ENCODE measurements at places on chromosomes 2 and 18. TPM values are rescaled to one million over a fixed set of nuclear protein-coding genes. Genes with fewer than 3 reads are reported as not detected.
A peak's percentile ranks its signal among the peaks of the same experiment; 100 is the strongest.

- DNase-seq: no peak
- no peaks in the 10 kb centered on the region for H3K4me1 ChIP-seq
- no peaks in the 10 kb centered on the region for H3K36me3 ChIP-seq
- no peak overlapping the region for H3K27ac ChIP-seq
- no peak overlapping the region for H3K4me3 ChIP-seq
These were observed 21.6 kb upstream of the SLC35G4 start for GRCh38 chr18:11587846-11588245.

- no peaks in the 10 kb centered on the region for H3K36me3 ChIP-seq
- peak; percentile 57 for DNase-seq
- H3K4me1 ChIP-seq: peaks cover 48% of the 10 kb centered on the region
- H3K4me3 ChIP-seq: no peak overlapping the region
These were observed 91.9 kb upstream of the STK17B start for GRCh38 chr2:196263181-196263747.

CDK15 gene
- total RNA-seq: 29.4 TPM

CFAP65 gene
- not detected for total RNA-seq

GRCh38 chr2:231488331-231488730 is 24.0 kb upstream of the NCL start:
- no peaks in the 10 kb centered on the region for H3K27me3 ChIP-seq
- no peaks in the 10 kb centered on the region for H3K36me3 ChIP-seq
- DNase-seq: no peak
- no peak overlapping the region for H3K27ac ChIP-seq
- H3K4me3 ChIP-seq: no peak overlapping the region

PHOSPHO2 gene
- 1.9 TPM for total RNA-seq

DNA sequence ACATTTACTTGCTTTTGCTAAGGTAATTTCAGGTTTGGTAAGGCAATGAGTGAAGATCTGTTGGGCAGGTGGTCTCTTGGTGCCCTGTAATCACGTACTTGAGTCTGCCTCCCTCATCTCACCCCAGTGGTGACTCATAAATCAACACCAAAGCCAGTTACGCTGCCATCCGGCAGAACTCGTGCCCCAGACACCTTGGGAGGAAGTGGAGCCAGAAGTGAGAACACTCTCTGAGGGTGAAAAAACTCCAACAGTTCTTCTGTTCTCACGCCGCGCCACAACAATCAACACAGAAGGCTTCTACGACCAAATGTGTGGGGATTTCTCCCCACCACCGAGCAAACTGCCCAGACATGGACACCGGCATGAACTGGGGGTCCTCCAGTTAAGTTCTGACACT is 206.2 kb downstream of the ARL4C start:
- no peak for DNase-seq
- H3K4me1 ChIP-seq: peaks cover 60% of the 10 kb centered on the region
- H3K27me3 ChIP-seq: no peaks in the 10 kb centered on the region
- no peaks in the 10 kb centered on the region for H3K36me3 ChIP-seq

SETBP1 gene
- 12.6 TPM for total RNA-seq

- no peaks in the 10 kb centered on the region for H3K36me3 ChIP-seq
- H3K4me3 ChIP-seq: no peak overlapping the region
- no peaks in the 10 kb centered on the region for H3K4me1 ChIP-seq
- no peak for DNase-seq
- no peaks in the 10 kb centered on the region for H3K27me3 ChIP-seq
These were observed 231.5 kb downstream of the SLC8A1 start for GRCh38 chr2:40220177-40220925.

ST6GAL2 gene
- total RNA-seq: not detected

DNA sequence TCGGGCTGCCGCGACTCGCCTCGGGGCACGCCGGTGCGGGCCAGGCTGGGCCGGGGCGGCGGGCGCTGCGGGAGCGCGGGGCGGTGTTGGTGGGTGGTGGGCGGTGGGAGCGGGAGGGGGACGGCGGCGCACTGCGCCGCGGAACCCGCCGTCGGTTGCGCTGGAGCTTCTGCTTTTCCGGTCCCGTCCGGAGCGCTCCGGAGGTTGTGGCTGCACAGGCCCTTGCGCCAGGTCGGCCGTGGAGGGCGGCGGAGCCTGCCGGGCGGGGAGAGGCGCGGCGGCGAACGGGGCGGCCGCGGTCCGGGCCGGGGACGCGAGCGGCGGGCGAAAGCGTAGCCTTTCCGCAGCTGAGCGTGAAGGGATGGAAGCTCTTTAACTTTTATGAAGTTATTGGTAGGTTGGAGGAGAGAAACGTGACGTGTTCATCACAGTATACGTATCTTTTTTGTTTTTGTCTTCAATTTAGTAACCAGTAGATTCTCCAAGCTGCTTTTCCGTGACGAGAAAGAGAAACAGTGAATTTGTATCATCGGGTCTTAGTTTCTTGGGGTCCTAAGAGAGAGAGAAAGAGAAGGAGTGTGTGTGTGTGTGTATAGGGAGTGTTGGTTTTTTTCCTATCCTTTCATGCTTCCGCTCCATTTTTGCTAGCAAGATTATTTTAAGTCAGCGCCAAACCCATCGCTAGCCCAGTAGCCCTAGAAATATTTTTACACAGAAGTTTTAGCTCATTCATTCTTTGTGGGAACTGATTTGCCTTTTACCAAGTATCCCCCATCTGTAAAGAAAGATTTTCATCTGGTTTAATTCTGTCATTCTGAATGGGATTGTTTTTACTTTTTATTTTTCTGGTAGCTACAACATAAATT is 535 bp downstream of the ATG4B start:
- no peak overlapping the region for H3K27ac ChIP-seq
- no peaks in the 10 kb centered on the region for H3K27me3 ChIP-seq
- peaks cover 23% of the 10 kb centered on the region for H3K4me1 ChIP-seq
- no peak for DNase-seq
- H3K4me3 ChIP-seq: peak overlapping the region; percentile 99

- no peak for DNase-seq
- H3K4me1 ChIP-seq: no peaks in the 10 kb centered on the region
- H3K36me3 ChIP-seq: peaks cover 6% of the 10 kb centered on the region
These were observed 25.1 kb downstream of the SPDYA start for GRCh38 chr2:28835781-28836180.

UGT1A4 gene
- total RNA-seq: not detected

DNA sequence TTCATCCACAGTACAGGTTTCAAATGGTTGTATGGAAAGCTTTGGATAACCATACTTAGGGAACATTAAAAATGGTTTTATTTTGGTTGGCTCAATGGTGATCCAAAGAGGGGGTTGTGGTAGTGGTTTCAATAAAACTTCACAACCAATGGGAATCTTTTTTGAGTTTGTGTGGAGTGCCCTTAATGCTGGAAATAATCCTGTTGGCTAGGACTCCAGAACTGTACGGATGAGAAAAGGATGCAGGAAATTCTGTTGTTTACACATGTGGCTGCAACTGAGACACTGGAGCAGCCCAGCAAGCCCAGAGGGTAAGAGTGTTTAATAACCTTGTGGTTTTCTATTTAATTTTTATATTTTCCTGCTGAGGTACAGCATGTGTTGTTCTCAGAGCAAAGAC is at the start of gene CCDC102B:
TSS of gene CCDC102B (plus strand) at position 210 of the 400 bp plus-strand sequence. CDS start 38,684 bp downstream, outside the sequence.
- H3K27ac ChIP-seq: no peak within 1 kb of the TSS
- H3K4me1 ChIP-seq: peaks cover 4% of the 10 kb centered on the region
- no peaks in the 10 kb centered on the region for H3K36me3 ChIP-seq
- DNase-seq: peak; percentile 28
- H3K4me3 ChIP-seq: no peak within 1 kb of the TSS

GRCh38 chr2:100407563-100407962 is 9.9 kb downstream of the CHST10 start:
- H3K27me3 ChIP-seq: no peaks in the 10 kb centered on the region
- no peak overlapping the region for H3K4me3 ChIP-seq
- DNase-seq: no peak
- H3K4me1 ChIP-seq: no peaks in the 10 kb centered on the region
- H3K27ac ChIP-seq: no peak overlapping the region
- peaks cover 14% of the 10 kb centered on the region for H3K36me3 ChIP-seq

DNA sequence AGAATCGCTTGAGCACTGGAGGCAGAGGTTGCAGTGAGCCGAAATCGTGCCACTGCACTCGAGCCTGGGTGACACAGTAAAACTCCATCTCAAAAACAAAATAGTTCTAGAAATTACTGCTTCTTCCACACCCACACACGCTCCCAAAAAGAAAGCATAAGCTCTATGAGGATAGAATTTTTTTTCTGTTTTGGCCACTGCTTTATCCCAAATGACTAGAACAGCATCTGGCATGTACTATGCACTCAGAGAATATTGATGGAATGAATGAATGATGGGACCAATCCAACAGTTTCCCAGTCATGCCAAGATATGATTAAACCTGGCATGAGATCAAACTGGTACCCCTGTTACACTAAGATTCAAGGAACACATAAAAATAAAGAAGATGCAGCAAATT is 455.4 kb upstream of the CHAC2 start:
- H3K36me3 ChIP-seq: no peaks in the 10 kb centered on the region
- H3K27me3 ChIP-seq: no peaks in the 10 kb centered on the region
- no peak overlapping the region for H3K27ac ChIP-seq

GRCh38 chr2:2827046-2827636 is 496.1 kb upstream of the MYT1L start:
- H3K4me3 ChIP-seq: no peak overlapping the region
- H3K36me3 ChIP-seq: no peaks in the 10 kb centered on the region
- no peak for DNase-seq
- H3K27ac ChIP-seq: no peak overlapping the region
- no peaks in the 10 kb centered on the region for H3K4me1 ChIP-seq

DNA sequence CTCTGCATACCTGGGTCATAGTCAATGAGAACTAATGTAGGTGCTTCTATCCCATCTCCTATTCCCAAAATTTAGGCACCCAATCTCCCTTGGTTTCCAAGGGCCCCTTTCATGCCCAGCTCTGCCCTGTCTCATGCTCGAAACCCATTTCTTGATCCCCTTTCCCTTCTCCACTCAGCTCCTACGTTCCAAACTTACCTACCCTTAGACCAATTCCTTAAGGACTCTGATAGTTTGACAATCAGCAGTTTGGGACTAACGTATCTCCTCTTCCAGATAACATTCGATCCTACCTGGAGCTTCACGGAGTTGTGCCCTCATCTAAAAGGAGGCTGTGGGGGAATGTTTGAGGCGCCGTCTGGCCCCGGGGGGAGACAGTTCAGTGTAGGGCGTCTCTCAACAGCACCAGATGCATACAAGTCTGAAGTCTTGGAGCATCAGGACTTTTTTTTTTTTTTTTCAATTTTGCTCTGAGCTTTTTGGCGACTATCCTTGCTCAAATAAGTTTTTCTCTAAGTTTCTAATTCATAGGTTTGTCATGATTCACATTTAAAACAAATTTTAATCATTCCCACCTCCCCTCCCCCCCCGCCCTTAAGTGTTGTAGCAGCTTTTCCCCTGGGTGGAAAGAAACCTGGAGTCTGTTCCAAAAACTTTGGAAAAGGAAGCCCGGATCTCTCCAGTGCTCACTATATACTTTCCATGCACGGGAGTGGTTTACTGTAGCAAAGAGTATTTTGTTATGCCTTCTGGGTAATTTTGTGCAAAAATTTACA is 141.2 kb upstream of the LGALSL start:
- DNase-seq: no peak
- H3K27me3 ChIP-seq: 0 out of 2 replicates have a peak, but pooled peaks cover 3% of the 10 kb centered on the region
- H3K36me3 ChIP-seq: no peaks in the 10 kb centered on the region
- H3K4me3 ChIP-seq: no peak overlapping the region
- H3K27ac ChIP-seq: no peak overlapping the region

TDRD15 gene
- total RNA-seq: not detected

GRCh38 chr2:29770846-29771245 is 150.5 kb downstream of the ALK start:
- H3K4me1 ChIP-seq: no peaks in the 10 kb centered on the region
- no peaks in the 10 kb centered on the region for H3K36me3 ChIP-seq
- no peak overlapping the region for H3K27ac ChIP-seq
- H3K27me3 ChIP-seq: no peaks in the 10 kb centered on the region

GRCh38 chr2:231622963-231623362 is 30.3 kb downstream of the TEX44 start:
- H3K4me3 ChIP-seq: no peak overlapping the region
- H3K27me3 ChIP-seq: no peaks in the 10 kb centered on the region
- DNase-seq: no peak

- H3K27me3 ChIP-seq: no peaks in the 10 kb centered on the region
- H3K36me3 ChIP-seq: no peaks in the 10 kb centered on the region
- no peak overlapping the region for H3K27ac ChIP-seq
- no peak for DNase-seq
- no peaks in the 10 kb centered on the region for H3K4me1 ChIP-seq
These were observed 461.1 kb downstream of the LPIN1 start for GRCh38 chr2:12207491-12207890.

NAGK gene
- total RNA-seq: 35.8 TPM

SLC23A3 gene
- total RNA-seq: not detected

AMER3 gene
- not detected for total RNA-seq

SH3RF3 gene
- total RNA-seq: 6.1 TPM

ERBB4 gene
- total RNA-seq: not detected

GRCh38 chr2:204989877-204990276 is 444.6 kb downstream of the PARD3B start:
- H3K27me3 ChIP-seq: no peaks in the 10 kb centered on the region
- H3K36me3 ChIP-seq: no peaks in the 10 kb centered on the region
- no peaks in the 10 kb centered on the region for H3K4me1 ChIP-seq
- H3K4me3 ChIP-seq: no peak overlapping the region

GRCh38 chr2:1804865-1805264 is 60.5 kb upstream of the PXDN start:
- H3K4me1 ChIP-seq: peaks cover 13% of the 10 kb centered on the region
- DNase-seq: no peak
- H3K36me3 ChIP-seq: no peaks in the 10 kb centered on the region
- no peak overlapping the region for H3K4me3 ChIP-seq
- no peak overlapping the region for H3K27ac ChIP-seq

- H3K27ac ChIP-seq: no peak overlapping the region
- H3K36me3 ChIP-seq: no peaks in the 10 kb centered on the region
- H3K4me3 ChIP-seq: no peak overlapping the region
- no peaks in the 10 kb centered on the region for H3K4me1 ChIP-seq
- DNase-seq: no peak
These were observed 530.3 kb upstream of the FSIP2 start for GRCh38 chr2:185208261-185208660.

GRCh38 chr2:99636144-99637034 is 146.6 kb upstream of the REV1 start:
- no peak overlapping the region for H3K4me3 ChIP-seq
- no peaks in the 10 kb centered on the region for H3K4me1 ChIP-seq
- no peak for DNase-seq
- H3K27ac ChIP-seq: no peak overlapping the region
- no peaks in the 10 kb centered on the region for H3K27me3 ChIP-seq

All from SJSA1 (cell line).